ENCODE measurements at places on chromosomes 7 and 10.

DNA sequence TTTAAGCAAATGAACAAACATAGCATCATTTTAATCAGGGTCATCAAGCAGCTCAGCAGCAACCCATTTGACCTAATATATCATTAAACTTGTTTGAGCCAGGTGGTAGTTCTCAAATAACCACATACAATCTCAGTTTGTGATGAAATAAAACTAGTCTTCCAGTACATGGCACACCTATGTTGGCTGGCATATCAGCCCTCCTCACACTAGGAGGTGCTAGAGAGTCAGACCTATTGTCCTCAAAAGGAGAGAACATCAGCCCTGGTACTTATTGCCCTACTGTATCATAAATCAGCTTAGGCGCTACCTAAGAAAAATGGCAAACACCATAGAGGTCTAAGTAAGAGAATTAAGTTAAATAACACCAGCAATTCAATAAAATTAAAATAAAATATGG, 81.7 kb downstream of the CABCOCO1 start:
- H3K4me3 ChIP-seq = no peak overlapping the region
- no peaks in the 10 kb centered on the region for H3K27me3 ChIP-seq
- no peak overlapping the region for H3K27ac ChIP-seq
- no peaks in the 10 kb centered on the region for H3K36me3 ChIP-seq

GRCh38 chr7:105611856-105612775, 30.8 kb upstream of the EFCAB10 start:
- no peaks in the 10 kb centered on the region for H3K4me1 ChIP-seq
- H3K4me3 ChIP-seq = no peak overlapping the region
- no peak for DNase-seq
- H3K27ac ChIP-seq = no peak overlapping the region

GRCh38 chr7:151553356-151553755, 33.7 kb upstream of the RHEB start:
- no peak for DNase-seq
- peaks cover 38% of the 10 kb centered on the region for H3K4me1 ChIP-seq
- no peak overlapping the region for H3K27ac ChIP-seq

DNA sequence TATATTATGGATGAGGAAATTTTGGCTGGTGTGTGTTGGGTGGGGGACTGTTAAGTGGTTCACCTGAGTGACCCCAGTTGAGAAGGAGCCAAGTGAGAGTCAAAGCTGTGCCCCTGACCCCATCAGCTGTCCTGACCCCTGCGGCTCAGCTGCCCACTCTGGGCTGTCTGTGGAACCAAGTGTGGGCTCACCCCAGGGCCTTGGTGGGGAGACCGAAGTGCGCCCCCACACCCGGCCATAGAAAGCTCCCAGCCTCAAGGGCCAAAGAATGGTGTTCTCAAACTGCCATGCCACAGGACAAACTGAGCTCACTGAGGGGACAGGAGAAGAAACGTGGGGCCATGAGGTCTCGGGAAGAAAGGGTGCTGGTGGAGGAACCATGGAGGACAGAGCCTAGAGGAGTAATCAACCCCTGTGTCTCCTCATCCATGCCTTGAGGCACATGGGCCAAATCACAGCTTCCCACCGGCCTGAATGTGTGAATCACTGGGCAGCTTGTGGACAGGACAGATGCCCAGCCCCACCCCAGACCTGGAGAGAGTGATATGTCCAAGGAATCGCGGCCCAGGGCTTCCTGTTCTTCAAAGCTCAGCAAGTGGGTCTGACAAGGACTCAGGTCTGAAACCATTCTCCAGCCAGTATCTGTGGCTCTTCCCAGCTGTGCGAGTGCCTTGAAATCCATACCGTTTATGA, 86.2 kb upstream of the CACUL1 start:
- no peak for DNase-seq
- no peak overlapping the region for H3K27ac ChIP-seq
- no peaks in the 10 kb centered on the region for H3K36me3 ChIP-seq
- H3K27me3 ChIP-seq = no peaks in the 10 kb centered on the region
- H3K4me1 ChIP-seq = peaks cover 22% of the 10 kb centered on the region

- no peak overlapping the region for H3K4me3 ChIP-seq
- no peaks in the 10 kb centered on the region for H3K36me3 ChIP-seq
Observed at GRCh38 chr7:155489862-155490696, 32.1 kb downstream of the EN2 start.

DNA sequence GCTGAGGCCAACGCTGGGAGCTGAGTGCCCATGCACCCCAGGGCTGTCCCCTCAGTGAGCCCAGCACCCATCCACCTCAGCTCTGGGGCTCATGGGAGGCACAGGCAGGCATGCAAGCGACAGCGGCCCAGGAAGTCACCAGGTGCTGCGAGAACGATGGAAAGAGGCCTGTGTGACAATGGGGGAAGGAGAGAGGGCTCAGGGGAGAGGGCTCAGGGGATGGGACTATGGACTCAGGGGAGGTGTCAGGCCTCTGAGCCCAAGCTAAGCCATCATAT, 292.5 kb downstream of the WDR37 start:
- DNase-seq = no peak
- H3K27ac ChIP-seq = no peak overlapping the region
- no peaks in the 10 kb centered on the region for H3K36me3 ChIP-seq
- H3K27me3 ChIP-seq = peaks cover 23% of the 10 kb centered on the region
- H3K4me1 ChIP-seq = no peaks in the 10 kb centered on the region

- H3K4me1 ChIP-seq = no peaks in the 10 kb centered on the region
- H3K27ac ChIP-seq = no peak overlapping the region
- H3K36me3 ChIP-seq = no peaks in the 10 kb centered on the region
Observed at GRCh38 chr10:122386514-122386913, 12.0 kb downstream of the PLEKHA1 start.

DNA sequence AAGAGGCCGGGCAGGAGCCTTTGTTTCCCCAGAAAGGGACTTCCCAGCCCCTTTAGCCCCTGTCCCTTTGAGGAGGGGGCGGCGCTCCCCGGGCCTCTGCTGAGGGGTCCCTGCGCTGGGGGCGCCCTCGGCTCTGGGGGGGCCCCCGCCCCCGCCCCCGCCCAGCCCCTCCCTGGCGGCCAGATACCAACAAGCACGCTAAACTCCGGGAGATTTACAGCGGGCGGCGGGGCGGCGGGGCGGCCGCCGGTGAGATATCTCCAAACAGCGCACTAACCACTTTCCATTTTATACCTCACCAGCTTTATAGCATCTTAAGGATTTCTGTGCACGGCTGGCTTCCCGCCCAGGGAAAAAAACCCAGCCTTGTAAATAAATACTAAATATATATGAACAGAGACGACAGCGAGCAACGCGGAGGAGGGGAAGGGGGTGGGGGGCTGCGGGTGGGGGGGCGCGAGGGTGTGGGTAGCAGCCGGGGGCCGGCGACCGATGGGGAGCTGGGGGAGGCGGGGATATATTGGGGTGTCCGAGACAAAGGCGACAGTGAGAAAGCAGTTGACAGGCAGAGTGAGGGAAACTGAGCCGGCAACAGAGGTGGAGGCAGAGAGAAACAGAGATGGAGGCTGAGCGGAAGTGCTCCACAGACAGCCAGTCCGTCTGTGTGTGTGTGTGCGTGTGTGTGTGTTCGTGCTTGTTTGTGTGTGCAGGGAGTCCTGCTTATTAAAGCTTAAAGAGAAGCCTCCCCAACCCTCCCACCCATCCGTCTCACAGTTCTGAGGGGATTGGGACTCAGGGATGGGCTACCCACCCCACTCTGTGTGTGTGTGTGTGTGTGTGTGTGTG, 85.8 kb downstream of the HIF1AN start:
- H3K36me3 ChIP-seq = no peaks in the 10 kb centered on the region
- H3K27ac ChIP-seq = no peak overlapping the region
- peaks cover 87% of the 10 kb centered on the region for H3K27me3 ChIP-seq
- DNase-seq = no peak
- no peaks in the 10 kb centered on the region for H3K4me1 ChIP-seq

- H3K27ac ChIP-seq = no peak overlapping the region
- no peak for DNase-seq
- H3K4me3 ChIP-seq = no peak overlapping the region
- peaks cover 62% of the 10 kb centered on the region for H3K27me3 ChIP-seq
Observed at GRCh38 chr10:48478469-48478868, 126.4 kb downstream of the ARHGAP22 start.

DNA sequence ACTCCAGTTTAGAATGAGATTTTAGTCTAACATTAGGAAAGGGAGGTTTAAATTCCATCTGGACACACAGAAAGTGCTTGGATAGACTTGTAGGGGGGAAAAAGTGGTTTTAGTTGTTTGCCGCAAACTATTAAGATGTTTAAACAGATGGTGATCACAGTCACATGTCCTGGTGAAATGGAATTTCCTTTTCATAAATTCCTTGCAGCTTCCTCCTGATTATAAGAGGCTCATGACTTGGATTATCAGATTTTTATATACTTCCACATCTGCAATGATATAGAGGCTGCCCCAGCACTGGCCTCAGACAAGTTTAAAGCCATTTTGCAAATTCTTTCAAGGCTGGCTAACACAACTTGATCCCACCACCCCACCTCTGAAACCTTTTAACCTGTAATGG, 106.4 kb upstream of the ARMC3 start:
- no peak for DNase-seq
- no peak overlapping the region for H3K27ac ChIP-seq
- H3K4me1 ChIP-seq = peaks cover 17% of the 10 kb centered on the region
- H3K27me3 ChIP-seq = no peaks in the 10 kb centered on the region
- H3K4me3 ChIP-seq = no peak overlapping the region

DNA sequence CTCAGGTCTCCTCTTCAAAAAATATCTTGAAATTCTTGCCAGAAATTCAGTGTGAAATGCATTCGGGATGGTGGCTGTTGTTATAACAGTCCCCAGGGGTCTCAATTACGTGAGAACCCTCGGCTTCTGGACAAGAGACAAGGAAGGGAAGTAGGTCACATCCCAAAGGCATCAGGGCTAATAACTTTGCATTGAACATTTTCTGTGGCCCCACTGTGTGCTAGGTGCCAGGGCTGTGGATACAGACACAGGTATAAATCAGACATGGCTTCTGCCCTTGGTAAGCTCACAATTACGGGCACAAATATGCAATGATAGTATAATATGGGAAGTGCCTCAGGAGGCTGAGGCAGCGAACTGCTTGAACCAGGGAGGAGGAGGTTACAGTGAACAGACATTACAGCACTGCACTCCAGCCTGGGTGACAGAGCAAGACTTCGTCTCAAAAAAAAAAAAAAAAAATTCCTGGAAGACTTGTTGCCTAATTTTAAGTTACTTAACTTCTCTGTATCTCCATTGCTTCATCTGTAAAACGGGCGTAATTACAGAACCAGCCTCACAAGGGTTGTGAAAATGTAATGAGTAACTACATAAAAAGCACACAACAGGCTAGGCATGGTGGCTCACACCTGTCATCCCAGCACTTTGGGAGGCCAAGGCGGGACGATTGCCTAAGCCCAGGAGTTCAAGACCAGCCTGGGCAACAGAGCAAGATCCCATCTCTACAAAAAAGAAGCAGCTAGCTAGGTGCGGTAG, 2.5 kb upstream of the RHBDD2 start:
- H3K36me3 ChIP-seq = peaks cover 29% of the 10 kb centered on the region
- no peak overlapping the region for H3K4me3 ChIP-seq
- no peaks in the 10 kb centered on the region for H3K27me3 ChIP-seq
- H3K27ac ChIP-seq = no peak overlapping the region
- no peak for DNase-seq
- peaks cover 19% of the 10 kb centered on the region for H3K4me1 ChIP-seq

DNA sequence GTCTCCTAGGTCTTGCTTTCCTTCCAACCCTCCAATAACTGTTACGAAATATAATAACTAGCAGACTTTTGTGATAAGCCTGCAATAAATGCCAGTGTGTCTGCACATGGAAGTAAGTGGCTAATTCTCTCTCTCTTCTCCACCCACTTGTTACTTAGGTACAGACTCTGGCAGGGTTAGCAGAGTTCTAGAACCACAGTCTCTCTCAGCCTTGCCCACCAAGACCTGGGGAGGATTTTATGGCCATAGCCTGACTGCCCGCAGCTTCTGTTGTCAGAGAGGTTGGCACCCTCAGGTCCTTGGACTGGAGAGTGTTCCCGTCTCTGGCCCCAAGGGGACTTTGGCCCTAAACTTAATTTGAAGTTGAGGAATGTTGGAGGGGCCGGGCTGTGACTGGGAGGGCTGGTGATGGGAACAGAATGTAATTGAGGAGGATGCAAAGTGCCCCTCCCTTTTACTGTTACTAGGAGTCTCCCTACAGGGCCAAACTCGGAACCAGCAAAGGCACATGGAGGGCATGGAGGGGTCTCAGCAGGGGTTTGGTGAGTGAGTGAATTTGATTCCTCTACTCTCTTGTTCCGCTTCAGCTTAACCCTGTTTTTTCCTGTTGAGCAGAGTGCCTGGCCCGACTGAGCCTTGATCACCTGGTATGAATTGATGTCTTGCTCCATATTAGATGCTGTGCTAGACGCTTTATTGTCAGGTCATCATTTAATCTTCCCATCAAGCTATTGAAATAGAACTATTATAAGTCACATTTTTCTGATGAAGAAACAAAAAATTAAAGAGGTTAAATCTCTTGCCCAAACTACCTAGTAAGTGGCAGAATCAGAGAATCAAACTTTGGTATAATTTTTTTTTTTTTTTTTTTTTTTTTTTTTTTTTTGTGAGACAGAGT, 37.0 kb upstream of the LCOR start:
- H3K4me1 ChIP-seq = no peaks in the 10 kb centered on the region
- no peak overlapping the region for H3K4me3 ChIP-seq
- H3K36me3 ChIP-seq = no peaks in the 10 kb centered on the region
- H3K27ac ChIP-seq = no peak overlapping the region
- no peaks in the 10 kb centered on the region for H3K27me3 ChIP-seq

DNA sequence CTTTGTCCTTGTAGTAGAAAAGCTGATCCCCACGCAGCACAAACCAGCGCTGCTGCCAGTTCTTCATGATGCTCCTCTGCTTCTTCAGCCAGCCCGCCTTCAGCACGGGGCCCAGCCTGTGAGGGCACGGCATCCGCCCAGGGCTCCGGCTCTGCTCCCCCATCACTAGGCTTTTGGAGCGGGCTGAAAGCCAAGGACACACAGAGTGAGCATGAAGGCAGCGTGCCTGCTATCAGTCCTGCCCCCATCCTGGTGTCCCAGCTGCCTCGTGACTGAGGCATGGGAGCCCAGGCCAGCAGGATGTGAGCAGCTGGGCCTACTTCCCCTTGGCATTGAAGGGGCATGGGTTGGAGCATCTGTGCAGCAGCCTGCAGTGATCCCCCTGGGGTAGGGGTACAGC, 21.9 kb downstream of the ARHGAP22 start:
- H3K36me3 ChIP-seq = no peaks in the 10 kb centered on the region
- no peak overlapping the region for H3K4me3 ChIP-seq
- DNase-seq = no peak
- no peaks in the 10 kb centered on the region for H3K4me1 ChIP-seq
- no peak overlapping the region for H3K27ac ChIP-seq

- H3K4me1 ChIP-seq = peaks cover 61% of the 10 kb centered on the region
- no peaks in the 10 kb centered on the region for H3K27me3 ChIP-seq
- H3K36me3 ChIP-seq = peaks cover 34% of the 10 kb centered on the region
- no peak overlapping the region for H3K4me3 ChIP-seq
- H3K27ac ChIP-seq = peak overlapping the region; percentile 77
- peak; percentile 44 for DNase-seq
Observed at GRCh38 chr10:72250666-72251065, 23.1 kb upstream of the DDIT4 start.

GRCh38 chr7:44218418-44219201, 17.8 kb downstream of the YKT6 start:
- peaks cover 46% of the 10 kb centered on the region for H3K27me3 ChIP-seq
- DNase-seq = no peak
- H3K4me1 ChIP-seq = no peaks in the 10 kb centered on the region
- no peaks in the 10 kb centered on the region for H3K36me3 ChIP-seq
- H3K4me3 ChIP-seq = no peak overlapping the region

All from Calu3 (cell line).